ENCODE measurements at places on chromosomes 7 and 10. TPM values are rescaled to one million over a fixed set of nuclear protein-coding genes. Genes with fewer than 3 reads are reported as not detected.

The RBP3 gene
- not detected for total RNA-seq

The SPDYE16 gene
- 0.10 TPM for total RNA-seq

The LEP gene
- not detected for total RNA-seq

The PEX1 gene
- 5.2 TPM for total RNA-seq

The CACNB2 gene
- not detected for total RNA-seq

The TRA2A gene
- total RNA-seq, result 72.8 TPM

The FAM237B gene
- 0.10 TPM for total RNA-seq

The KLF14 gene
- total RNA-seq, result 0.06 TPM

The ABCB1 gene
- 0.08 TPM for total RNA-seq

The EZH2 gene
- 19.1 TPM for total RNA-seq

The KEL gene
- 0.08 TPM for total RNA-seq

The COMMD3 gene
- 46.5 TPM for total RNA-seq

The GRID2IP gene
- total RNA-seq, result not detected

The MTURN gene
- total RNA-seq, result 6.9 TPM

Measured in A549 treated with AZD2906 at 1 μM for 4 hours (cell line).